SK-N-SH treated with all-trans-retinoic acid at 6 μM for 48 hours (cell line): ENCODE measurements at places on chromosomes 11 and 22.

GRCh38 chr22:32932176-32932575 is 126.0 kb downstream of the SYN3 start:
- ATAC-seq = no peak

- ATAC-seq = no peak
Measured at GRCh38 chr11:10886652-10887250, 28.9 kb upstream of the ZBED5 start.

DNA sequence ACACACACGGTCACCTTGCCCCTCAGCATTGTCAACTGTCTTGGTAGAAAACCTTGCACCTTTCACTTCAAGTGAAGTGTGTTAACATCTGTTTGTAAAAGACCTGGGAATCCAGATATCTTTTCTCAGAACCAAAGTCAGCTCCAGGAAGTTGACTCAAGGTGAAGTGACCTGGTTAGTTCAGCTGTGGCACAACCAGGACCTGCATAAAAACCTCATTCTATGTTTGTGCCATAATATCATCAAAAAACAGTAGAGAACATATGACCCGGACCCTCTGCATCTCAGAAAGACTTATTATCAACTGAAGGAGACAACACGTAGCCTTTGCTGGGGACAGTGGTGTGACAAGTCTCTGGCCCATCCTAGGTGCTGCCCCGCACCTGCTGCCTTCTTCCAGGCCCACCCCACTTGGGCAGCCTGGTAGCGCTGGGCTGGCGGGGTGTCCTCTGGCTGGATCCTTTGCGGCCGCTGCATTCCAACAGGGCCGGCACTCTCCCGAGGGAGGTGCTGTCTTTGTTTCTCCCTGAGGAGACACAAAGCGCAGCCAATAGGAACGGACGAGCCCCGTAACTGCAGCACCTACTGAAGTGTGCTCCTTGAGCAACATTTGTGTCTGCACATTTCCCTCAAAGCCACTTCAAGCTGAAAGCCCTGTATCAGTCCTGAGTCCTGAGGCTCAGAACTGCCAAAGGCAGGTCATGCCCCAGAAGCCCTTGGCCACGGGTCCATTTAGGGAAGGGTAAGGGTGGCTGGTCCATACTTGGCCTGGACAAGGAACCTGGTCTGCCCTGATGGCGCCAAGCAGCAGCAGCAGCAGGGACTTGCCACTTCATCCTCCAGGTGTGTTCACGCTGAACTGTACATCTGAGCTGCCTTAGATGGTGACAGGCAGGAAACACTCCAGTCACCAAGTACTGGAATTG is 25.2 kb downstream of the LRRC74B start:
- no peak for ATAC-seq

GRCh38 chr11:77593883-77594282 is 4.1 kb downstream of the AQP11 start:
- no peak for ATAC-seq

GRCh38 chr11:117438371-117439000 is 110.8 kb downstream of the CEP164 start:
- no peak for ATAC-seq

- no peak for ATAC-seq
Measured at GRCh38 chr11:33636104-33636503, 64.5 kb downstream of the C11orf91 start.

GRCh38 chr22:43854786-43855271 is 7.5 kb downstream of the SULT4A1 start:
- no peak for ATAC-seq

GRCh38 chr22:17258015-17258787 is 39.0 kb upstream of the ADA2 start:
- ATAC-seq = no peak; the same call in 2 of the 3 replicates

DNA sequence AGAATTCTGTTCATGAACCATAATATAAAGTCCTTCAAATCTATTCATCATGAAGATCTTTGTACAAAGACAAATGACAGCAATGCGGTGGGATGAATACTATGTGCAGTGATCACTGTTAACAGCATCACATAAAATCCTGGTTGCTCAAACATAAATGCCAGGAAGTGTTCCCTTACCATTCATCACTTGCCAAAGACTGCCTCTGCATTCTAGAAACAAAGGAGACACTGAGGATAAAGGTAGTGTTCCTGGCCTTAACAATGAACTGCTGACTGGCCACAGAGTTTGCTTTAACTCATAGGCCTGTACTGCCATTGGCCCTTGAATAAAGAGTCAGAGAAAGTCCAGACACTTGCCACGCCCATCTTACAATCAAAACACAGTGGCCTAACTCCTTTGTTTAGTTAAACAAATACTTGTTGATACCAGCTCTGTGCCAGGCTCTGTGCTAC is 29.5 kb downstream of the C2CD3 start:
- ATAC-seq = no peak

- no peak for ATAC-seq
Measured at GRCh38 chr11:102685754-102686153, 19.8 kb downstream of the MMP27 start.

DNA sequence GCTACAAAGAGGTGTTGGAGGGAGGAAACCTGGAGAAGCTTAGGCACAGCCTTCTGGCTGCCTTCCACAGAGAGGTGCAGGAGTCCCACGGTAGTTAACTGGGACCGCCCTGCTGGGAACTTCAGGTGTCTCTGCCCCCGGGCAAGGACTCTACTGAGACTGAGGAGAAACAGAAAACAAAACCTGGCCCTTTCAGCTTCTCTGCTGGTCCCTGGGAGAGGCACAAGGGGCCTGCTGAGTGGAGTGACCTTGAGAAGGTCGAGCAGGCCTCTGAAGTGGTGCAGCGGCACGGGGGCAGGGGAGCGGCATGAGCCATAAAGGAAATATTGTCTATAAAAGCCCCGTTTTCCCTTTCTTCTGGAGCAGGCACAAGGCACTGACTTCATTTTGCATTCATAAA is 38.9 kb downstream of the NTM start:
- ATAC-seq = no peak

DNA sequence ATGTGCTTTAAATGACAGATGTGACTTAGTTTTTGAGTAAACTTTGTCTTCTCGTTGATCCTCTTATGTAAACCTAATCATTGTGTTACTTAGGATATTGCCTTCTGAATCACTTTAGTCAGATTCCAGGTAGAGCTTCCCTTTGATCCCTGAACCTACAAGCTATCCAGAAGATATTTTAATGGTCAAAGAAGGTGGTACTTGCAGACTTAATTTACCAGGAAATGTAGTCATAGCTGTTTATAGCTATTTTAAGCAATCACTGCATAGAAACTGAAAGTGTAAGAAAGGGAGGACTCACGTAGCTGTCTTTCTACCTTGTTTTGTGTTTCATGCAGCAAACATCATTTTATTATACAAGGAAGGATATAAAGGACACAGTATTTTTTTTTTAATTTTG is 189.5 kb downstream of the DDX10 start:
- peak; percentile 28; the same call in 1 of the 3 replicates for ATAC-seq

- ATAC-seq = peak; percentile 70
Measured at GRCh38 chr11:47593934-47594855, at the start of gene C1QTNF4. C1QTNF4 (minus strand) TSS chr11:47594411; CDS start chr11:47590810, 3,601 bp downstream.

DNA sequence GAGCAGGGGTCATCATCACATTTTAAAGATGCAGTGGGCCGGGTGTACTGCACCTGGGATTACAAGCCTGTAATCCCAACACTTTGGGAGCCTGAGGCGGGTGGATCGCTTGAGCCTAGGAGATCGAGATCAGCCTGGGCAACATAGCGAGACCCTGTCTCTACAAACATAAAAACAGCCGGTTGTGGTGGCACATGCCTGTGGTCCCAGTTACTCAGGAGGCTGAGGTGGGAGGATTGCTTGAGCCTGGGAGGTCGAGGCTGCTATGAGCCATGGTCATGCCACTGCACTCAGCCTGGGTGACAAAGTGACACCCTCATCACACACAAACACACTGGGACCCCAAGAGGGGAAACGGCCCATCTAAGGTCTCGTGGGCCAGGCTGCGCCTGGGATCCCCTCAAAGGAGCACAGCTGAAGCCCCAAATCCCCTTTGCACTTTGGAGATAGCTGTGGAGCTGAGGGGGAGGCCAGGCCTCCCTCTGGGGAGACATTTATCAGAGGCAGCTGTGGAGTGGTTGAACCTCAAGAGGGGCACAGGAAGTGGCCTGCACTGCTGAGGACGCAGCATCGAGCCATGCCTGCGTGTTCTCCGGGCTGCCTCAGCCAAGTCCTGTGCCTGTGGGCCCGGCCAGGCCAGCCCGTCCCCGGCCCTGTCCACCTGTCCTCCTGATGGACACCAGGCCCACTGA is 27.5 kb downstream of the OSBPL5 start:
- ATAC-seq = no peak

DNA sequence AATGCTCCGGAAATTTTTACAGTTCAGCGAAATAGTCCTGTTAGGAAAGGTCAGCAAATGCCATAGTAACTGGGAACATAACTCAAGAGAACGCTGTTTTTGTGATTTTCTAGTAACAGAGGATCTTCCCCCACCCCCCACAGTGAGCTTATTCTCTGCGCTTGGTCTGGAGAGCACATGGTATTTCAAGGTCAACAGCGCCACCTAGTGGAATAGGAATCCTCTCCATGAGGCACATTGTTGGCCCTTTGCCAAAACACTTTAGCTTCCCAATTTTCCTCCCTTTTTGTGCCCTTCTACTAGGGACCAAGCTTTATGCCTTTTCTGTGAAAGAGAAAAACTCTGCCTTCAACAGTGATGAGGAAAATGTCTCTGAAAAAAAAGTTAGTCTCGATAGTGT is 13.2 kb upstream of the OR4C12 start:
- peak; percentile 75 for ATAC-seq

- ATAC-seq = peak; percentile 78
Measured at GRCh38 chr22:29040385-29041275, 21.0 kb downstream of the C22orf31 start.

DNA sequence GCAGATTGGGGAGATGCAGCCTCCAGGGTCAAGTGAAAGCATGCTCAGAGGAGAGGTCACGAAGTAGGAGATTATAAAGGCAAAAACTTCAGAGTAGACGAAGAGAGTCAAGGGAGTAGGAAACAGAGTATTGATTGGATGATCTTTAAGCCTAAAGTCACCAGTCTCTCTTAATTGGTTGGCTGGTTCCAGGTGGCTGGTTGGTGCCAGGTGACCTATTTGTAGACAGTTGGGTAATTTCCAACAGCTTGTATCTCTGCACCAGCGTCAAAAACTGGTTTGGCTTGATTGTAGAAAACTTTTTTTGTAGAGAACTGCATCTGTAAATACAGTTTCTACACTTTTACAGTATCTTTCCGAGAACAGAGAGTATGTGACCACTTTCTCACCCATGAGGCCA is 75.7 kb upstream of the CCDC90B start:
- no peak for ATAC-seq

GRCh38 chr11:11977206-11977938 is 31.1 kb downstream of the DKK3 start:
- ATAC-seq = peak; percentile 68

DNA sequence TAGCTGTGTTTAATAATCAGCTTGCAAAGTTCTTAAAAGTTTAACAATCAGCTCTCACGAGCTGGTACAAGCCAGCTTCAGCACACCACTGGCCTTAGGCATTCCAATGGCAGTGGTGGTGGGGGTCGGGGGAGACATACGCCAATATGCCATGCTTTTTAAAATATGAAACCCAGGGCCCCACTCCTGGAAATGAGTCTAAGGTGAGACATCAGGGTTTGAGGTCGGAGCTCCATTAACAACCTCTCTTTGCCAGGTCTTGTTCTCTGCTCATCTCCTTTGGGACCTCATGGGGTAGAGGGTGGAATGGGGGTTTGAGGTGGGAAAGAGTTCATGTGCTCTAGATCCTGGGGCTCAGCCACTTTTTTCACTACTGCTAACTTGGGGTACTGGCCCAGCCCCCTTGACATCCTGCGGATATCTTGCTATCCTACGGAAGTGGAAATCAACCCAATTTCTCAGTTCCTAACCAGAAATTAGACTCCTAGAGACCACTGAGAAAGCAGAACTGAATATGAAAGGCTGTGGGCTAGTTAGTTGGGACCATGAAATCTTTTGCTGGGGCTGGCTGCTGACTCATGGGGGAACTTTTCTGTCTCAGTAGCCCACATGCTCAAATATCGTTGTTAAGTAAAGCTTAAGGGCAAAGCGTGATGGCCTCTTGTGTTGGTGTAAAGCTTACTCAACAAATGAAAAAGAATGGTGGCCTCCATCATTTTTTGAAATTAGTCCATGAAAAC is 90.1 kb downstream of the PDHX start:
- no peak for ATAC-seq

DNA sequence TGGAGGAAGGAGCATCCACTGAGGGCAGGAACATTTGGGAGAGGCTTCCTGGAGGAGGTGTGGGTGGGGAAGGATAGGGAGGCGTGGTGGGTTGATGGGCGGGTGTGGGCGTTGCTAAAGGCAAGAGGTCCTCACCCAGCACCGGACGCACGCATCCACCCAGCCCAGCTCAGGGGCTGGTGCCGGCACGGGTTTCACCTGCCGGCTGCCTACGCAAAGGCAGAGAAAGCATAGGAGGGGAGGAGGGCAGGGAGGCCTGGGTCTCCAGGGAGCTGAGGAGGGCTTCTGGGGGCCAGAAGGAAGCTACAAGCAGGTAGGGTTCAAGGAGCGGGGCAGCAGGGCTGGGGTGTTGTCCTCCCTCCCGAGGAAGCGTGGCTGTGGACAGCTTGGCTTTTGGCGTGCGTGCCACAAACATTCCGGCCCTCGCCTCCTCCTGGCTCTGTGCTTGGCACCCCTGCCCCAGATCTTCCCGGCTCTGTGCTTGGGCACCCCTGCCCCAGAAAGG is 7.8 kb downstream of the SSH3 start:
- no peak for ATAC-seq

GRCh38 chr11:122663056-122663740 is 7.7 kb downstream of the UBASH3B start:
- no peak for ATAC-seq

- no peak for ATAC-seq
Measured at GRCh38 chr11:121802542-121802941, 313.5 kb downstream of the BLID start.

DNA sequence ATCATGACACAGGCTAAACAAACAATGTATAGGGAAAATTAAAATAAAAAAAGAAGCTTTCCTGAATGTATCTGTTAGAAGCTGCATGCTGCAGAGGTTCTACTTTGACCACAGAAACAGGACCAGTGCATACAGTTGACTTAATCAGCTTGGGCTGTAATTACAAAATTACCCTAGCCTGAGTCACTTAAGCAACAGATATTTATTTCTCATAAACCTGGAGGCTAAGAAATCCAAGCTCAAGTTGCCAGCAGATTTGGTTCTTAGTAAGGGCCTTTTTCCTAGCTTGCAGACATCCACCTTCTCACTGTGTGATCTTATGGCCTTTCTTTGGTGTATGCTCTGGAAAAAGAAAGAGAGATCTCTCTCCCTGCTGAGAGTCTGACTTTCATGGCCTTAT is 946.5 kb upstream of the RAG2 start:
- no peak for ATAC-seq
